ENCODE measurements at places on chromosomes 7 and 10.

DNA sequence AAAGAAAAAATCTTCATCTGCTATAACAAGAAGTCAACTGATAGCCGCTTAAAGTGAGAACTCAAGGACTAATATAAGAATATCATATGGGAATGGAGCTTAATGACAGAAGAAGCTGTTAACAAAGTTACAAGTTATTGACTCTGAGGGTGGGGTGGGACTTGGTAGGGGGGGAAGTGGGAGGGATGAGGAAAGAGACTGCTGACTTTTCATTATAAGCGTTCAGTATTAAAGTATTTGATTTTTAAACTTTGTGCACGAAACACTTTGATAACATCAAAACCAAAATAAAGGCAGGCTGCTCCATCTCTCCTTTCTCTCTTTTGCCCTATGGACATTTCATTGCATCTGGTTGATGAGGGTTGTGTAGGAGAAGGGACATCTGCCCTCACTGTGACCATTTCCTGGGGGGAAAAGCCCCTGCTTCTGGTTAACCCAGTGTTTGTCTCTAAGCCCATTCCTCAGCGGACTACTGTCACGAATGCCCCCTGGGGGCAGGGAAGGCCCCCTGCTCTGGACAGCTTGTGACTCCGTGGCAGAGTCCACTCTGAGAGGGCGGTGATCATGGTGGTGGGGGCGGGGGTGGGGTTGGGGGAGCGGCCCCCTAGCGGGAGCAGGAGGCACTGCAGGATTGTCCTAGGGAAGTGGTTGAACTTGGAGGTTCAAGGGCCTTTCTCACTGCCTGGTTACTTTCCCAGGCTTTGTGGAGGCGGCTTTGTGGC lies 17.4 kb downstream of the SLC13A4 start:
- no peak for DNase-seq

- no peak for DNase-seq
These were observed 75.8 kb downstream of the HBP1 start for GRCh38 chr7:107244613-107245012.

- no peak for DNase-seq
These were observed 131.2 kb downstream of the PRKAG2 start for GRCh38 chr7:151745706-151746105.

DNA sequence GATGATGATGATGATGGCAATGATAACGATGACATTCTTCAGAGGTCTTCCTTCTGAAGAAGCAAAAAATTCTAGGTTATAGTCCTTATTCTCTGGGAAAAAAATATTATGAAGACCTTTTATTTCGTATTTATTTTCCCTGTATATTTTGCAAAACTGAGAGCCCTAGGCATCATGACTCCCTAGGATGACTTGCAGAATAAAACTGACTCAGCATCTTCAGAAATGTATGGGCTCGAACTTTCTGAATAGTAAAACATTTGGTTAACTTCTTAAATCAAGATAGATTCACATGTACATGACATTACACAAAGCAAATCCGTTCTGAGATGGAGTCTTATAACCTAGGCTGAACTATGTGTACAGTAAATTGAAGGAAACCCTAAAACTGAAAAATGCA lies 29.4 kb downstream of the DKK1 start:
- DNase-seq, result no peak

DNA sequence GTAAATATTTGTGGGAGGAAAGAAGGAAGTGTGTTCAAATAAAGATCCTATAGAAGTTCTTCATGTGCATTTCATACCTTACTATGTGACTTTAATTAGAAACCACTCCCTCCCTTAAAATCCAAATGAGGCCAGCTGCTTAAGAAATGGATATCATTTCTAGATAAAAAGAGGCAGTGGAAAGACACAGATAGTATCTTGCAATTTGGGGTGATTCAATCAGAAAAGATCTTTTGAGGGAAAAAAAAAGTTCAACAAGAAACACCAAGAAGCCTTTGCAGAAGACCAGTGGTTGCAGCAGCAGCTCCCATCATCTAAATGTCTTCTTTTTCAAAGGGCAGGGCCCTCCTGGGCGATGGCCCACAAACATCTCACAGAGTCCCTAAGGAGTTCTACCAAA lies 200.1 kb downstream of the LRRN3 start:
- no peak for DNase-seq

GRCh38 chr7:35747611-35748010 lies 52.7 kb upstream of the HERPUD2 start:
- DNase-seq, result no peak

DNA sequence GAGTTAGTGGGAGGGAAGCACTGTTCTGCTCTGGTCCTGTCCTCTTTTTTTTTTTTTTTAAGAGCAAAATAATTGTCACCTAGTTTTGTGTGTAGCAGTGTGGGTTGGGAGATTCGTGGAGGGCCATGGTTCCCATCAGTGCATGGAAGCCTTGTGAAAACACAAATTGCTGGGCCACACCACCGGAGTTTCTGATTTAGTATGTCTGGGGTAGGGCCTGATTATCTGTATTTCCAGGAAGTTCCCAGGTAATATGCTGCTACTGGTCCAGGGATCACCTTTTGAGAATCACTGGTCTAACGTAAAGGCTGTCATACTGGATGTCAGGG lies 191.3 kb downstream of the GATA3 start:
- no peak for DNase-seq

GRCh38 chr7:111312966-111313365 lies 222.0 kb downstream of the LRRN3 start:
- DNase-seq, result no peak

GRCh38 chr7:3616306-3616705 lies 315.3 kb downstream of the SDK1 start:
- no peak for DNase-seq

DNA sequence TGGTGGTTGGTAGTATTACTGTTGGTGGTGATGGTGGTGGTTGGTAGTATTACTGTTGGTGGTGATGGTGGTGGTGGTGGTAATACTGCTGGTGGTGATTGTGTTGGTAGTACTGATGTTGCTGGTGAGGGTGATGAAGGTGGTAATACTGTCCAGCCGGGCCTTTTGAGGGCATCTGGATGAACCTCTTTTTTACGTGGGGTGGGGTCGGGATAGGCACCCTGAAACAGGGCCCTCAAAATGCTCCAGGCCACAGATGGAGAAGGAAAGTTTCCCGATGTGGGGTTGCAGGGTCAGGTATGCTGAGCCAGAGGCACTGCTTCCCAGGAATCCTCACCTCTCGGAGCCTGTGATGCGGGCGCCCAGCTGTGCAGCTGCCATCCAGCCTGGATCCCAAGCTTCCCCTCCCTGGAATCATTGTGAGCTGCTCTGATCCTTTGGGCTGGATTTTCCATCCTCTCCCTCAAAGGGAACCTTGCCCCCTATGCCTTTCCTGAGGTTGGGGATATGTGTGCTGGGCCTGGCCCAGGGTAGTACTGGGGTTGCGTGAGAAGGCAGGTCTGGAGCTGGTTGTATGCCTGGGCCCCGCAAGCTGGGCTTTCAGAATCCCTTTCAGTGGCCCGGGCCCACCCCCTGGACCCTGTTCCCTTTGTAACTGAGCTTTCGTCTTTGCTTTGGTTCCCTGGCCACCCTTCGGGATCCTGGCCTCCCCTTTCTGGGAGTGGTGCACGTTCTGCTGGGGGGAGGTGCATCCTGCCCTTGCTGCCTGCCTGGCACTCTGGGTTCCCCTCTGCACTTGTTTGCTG lies 43.3 kb downstream of the DOCK1 start:
- DNase-seq, result no peak

DNA sequence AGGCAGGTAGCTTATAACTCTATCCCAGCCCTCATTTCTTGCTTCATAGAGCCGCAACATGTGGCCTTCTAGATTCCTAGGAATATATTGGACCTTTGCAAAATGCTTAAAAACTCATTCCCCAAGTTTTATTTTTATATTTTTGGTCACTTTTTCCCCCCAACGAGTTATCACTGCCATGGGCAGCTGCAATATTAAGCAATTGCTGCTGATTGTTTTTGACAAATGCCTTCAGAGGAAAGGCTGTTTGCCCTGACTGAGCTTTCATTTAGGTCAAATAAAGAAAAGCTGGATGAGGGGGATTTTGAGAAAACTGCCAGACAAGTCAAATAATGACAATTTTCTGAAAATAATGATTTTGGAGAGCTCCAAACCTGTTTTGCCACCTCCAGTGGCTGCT lies 976.9 kb upstream of the MBL2 start:
- no peak for DNase-seq

GRCh38 chr10:43202224-43202656 lies 64.0 kb downstream of the CSGALNACT2 start:
- no peak for DNase-seq

- no peak for DNase-seq
These were observed 2.8 kb upstream of the CLDN15 start for GRCh38 chr7:101240226-101241014.

DNA sequence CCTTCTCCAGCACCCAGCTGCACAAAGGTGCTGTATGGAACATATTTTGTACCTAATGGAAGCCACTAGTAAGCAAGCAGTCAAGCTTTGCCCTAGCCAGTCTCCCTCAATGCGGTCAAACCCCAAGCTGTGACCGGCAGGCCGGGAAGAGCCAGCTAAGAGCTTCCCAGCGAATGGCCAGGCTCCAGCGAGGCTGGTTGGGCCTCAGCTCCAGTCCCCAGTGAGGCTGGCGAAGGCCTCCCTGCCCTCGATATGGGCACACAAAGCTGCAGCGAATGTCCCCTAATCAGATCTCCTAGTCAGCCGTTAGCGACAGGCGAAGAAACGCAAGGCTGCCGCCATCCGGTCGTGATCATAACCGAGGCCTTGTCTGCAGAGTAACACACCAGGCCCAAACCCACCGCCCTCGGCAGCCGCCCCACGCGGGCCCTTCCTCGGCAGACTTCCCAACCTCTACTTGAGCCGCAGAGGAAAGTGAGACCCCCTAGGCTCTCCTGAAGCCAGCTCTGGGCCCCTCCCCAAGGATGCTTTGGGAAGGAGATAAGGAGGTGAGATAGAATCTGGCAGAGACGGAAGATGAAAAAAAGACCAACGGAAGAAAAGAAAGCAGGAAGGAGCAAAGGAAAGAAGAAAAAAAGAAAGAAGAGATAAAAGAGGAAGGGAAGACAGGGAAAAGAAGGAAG lies 3.1 kb upstream of the HOXA9 start:
- no peak for DNase-seq

DNA sequence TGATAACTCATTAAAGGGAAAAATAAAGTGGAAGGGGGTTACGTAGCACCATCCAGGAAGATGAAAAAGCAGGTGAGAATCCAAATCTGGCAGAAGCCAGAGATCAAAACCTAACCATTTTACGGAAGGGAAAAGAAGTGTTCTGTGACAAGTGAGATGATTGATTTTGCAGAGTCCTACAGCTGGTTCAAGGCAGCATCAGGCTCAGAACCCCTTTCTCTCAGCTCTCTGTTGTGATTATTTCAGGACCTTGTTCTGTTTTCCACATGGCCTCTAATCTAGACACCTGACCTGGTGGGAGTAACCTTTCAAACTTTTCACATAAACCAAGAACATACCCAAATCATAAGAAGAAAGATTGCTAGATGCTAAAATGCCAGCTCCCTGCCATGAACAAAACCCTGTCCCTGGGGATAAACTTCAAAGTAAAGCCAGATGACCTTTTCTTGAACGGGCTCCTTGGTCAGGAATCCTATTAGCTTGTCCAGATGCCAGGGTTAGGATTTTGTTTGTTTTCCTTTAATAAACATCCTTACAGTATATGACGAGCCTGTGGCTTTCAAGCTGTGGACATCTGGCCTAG lies 5.9 kb downstream of the DUSP5 start:
- DNase-seq, result no peak

DNA sequence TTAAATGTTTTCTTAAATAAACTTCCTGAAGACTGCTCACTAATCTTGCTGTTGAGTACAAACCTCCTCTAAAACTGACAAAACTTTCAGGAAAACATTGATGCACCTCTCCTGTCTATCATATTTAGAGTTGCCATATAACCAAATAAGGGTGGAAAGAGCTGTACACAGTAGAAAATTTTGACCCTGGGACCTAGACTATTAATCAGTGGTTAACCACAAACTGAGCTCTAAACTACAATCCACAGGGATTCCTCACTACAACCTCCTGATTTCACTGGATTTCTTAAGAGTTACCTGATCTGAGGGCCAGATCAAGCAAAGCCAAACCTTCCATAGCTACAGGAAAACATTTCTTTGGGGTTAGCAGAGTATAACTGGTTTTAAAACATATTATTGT lies 39.9 kb upstream of the WNT16 start:
- DNase-seq, result peak; percentile 13

- no peak for DNase-seq
These were observed 56.7 kb downstream of the CAMK2B start for GRCh38 chr7:44268671-44269070.

DNA sequence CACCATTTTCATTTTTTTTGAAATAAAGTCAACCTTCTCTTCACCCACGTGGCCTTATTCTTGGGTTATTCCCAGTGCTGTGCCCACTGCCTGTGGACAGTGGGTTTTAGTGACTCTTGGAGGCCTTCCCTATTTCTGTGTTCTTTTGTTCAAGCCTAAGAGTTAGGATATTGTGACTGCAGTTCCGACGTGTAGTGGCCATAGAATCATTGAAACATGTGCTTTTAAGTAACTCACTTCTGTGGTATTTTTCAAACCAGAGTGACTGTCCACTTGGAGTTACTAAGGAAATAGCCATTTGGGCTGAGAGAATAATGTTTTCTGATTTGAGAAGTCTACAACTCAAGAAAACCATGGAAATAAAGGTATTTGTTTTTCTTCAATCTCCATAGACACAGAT lies 23.7 kb downstream of the TDRD1 start:
- DNase-seq, result no peak

- DNase-seq, result peak; percentile 17
These were observed 355.9 kb downstream of the SFMBT2 start for GRCh38 chr10:7054915-7055314.

GRCh38 chr10:47253030-47253637 lies 46.9 kb upstream of the GDF10 start:
- DNase-seq, result no peak

DNA sequence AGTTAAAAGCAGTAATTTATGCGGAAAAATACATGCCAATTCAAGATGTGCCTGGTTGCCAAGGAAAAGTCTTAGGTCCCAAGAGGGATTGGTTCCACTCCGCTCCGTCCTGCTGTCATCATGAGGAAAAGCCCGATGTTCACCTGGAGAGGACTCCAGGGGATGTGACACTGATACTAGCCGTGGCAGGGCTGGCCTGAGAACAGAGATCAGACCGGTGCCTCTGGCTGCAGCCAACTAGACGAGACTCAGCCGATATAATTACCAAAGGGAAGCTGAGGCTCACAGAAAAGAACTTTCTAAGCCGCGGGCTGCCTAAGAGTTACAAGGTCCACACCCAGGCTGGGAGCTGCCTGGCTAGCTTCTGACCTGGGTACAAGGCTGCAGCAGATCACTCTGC lies 81.3 kb upstream of the UNC5B start:
- DNase-seq, result no peak

DNA sequence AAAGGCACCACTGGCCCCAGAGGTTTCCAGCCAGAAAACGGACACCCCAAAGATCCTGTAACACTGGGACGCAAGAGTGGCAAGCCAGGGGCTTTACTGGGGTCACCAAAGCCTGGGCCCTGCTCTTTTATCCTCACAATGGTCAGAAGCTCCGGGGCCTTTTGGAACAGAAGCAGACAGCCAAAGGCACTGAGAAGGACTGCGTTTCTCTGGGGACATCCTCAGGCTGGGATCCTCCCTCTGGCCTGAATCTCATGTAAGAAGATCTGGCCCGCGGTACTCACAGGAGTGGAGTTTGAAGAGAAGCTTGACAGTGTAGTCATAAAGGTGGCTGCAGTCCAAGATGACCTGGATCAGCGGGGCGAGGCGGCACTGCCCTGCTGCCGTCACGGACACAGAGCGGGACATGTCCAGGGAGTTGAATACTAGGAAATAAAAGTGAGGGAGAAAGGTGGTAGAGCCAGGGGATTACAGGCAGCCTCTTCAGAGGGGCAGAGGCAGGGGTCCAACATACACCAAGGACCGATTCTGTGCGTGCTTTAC lies 81.4 kb downstream of the SPDYE5 start:
- DNase-seq, result no peak

GRCh38 chr10:4526311-4526731 lies 299.7 kb upstream of the AKR1E2 start:
- DNase-seq, result no peak

Measured in HTR-8/SVneo (cell line).